Fibroblast of the aortic adventitia (primary cell): ENCODE measurements at places on chromosomes 6 and 20. TPM values are rescaled to one million over a fixed set of nuclear protein-coding genes. Genes with fewer than 3 reads are reported as not detected.
A peak's percentile ranks its signal among the peaks of the same experiment; 100 is the strongest.

GRCh38 chr6:133203344-133203697, 37.8 kb upstream of the EYA4 start:
- no peak for DNase-seq

- DNase-seq, result no peak
Measured at GRCh38 chr6:33192105-33192646, at the start of gene COL11A2. Gene COL11A2, minus strand, starts transcription at chr6:33192467. Its CDS starts 227 bp downstream, at chr6:33192240.

DNA sequence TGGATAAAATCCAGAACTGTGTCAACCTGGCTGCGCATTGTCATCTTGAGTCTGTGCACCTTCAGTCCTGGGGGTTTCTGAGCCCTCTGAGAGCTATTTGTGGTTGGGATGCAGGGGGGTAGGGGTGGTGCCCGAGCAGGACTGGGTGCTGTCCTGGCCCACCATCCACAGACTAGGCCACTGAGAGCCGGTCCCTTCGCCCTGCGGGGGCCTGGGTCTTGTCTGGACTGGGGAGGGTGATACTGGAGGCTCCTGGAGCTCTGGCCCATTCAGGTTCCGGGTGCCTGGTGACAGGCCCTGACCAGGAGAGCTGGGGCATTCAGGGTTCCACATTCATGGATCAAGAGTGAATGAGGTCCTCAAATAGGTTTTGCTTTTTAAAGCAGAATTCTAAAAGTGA, 20.9 kb downstream of the SPDEF start:
- no peak for DNase-seq

DNA sequence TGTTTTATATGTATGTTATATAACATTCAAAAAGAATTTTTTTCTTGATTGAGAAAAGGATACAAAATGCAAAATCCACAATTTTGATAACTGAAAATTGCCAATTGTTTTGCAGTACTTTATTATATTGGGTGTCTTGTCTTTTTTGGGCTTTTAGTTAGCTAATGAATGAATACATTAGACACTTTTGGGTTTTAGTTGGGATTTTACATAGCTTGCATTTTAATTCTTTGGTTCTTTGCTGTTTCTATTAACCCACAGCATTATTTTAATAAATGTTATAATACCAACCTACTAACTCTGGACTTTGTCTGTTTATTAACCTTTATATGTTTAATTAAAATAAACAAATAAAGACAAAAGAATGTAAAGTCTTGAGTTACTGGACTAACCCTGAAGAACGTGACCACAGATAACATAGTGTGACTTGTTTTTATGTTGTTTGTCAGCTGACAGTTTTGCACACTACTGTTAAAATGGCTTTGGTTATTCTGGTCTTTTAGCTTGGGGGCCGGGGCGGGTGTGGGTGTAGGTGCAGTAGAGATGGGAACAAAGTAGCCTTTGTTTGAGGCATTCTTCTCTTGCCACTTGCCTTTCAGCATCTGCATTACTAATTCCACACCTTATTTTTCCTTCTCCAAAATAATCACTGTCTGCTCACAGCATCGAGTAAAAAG, 159.1 kb downstream of the QKI start:
- DNase-seq, result no peak

SLC17A5 gene
- 13.8 and 38.2 TPM in 2 replicates for total RNA-seq

FOXS1 gene
- total RNA-seq, result 2.3 TPM in 1 of 2 replicates, not detected in the other

LRRN4 gene
- 0.09 TPM in 1 of 2 replicates, not detected in the other for total RNA-seq

- DNase-seq, result no peak
Measured at GRCh38 chr6:41558033-41558807, 12.0 kb downstream of the FOXP4 start.

- DNase-seq, result no peak
Measured at GRCh38 chr6:168852376-168852884, 401.2 kb downstream of the THBS2 start.

- no peak for DNase-seq
Measured at GRCh38 chr6:89590133-89590532, 48.4 kb downstream of the LYRM2 start.

DNA sequence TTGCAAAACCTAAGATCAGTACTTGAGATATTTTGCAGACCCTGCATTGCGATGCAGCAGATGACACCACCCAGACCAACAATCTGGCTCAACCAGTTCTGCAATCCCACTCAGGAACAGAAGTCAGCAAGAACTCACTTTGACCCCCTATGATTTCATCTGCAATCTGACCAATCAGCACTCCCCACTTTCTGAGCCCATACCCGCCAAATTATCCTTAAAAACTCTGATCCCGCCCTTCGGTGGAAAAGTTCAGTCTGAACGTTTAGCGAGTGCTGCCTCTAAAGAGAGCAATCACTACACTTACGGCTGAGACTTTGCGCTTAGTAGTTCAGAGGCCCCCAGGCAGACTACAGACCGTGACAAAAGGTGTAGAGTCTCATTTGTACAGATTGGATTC, 17.3 kb upstream of the KIAA1586 start:
- no peak for DNase-seq

TPD52L1 gene
- total RNA-seq, result 20.8 and 21.7 TPM in 2 replicates

- no peak for DNase-seq
Measured at GRCh38 chr6:46190889-46191288, 20.1 kb upstream of the ENPP5 start.

SLPI gene
- 0.63 and 12.9 TPM in 2 replicates for total RNA-seq

DNA sequence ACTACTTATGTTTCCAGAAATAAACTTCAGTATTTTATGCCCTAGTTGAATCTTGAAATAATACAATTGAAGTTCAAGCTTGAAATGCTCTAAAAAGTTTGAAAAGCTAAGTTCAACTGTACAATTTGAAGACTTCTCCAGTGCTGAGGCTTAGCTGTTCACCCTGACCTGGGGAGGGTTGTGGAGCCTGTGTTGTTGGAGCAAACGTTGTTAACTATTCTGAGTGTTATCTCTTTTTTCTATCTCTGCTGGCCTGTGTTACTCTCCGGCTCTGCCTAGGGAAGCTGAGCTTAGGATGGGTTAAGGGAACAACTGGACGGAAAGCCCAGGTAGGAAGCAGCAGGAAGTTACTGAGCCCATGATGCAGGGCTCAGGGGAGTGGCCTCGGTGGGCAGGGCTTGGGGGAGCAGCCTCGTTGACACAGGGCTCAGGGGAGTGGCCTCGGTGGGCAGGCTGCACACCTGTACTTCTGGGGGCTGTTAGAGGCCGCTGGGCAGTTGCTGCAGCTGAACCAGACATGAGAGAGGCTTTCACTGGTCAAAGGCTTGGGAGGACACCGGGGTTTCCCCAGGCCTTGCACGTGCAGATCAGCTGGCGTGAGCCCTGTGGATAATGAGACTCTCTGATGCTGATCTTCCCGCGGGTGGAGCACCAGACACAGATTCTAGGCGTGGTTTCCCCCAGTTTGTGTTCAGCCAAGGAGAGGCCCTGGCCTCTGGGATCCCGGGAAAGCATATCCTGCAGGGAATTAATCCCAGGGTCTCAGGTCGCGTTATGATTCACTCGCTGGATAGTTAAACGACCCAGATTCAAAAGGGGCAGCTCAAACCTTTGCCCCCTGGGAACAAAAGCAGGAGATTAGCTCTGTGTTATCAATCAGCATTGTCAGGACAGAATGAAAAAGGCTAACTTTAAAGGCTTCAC, 58.9 kb downstream of the ERMARD start:
- no peak for DNase-seq

COL19A1 gene
- under 0.01 and 0.09 TPM in 2 replicates for total RNA-seq

GRCh38 chr20:24630486-24631172, 161.2 kb downstream of the SYNDIG1 start:
- DNase-seq, result no peak

DNA sequence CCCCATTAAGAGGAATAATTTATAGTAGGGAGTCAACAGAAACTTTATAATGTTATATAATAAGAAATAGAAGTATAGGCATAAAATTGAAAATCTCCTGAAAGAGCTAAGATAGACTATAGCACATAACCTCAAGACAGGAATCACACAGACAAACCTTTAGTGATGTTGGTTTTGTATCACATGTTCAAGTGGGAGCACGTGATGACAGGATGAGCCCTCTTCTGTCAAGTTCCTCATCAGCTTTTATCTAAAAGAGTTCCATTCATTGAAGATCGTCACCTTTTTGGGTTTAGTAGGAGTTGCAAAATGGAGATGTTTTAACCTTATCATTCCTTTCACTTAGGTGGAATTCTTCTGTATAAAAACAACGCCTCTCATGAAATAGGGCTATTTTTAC, 127.0 kb downstream of the MCHR2 start:
- no peak for DNase-seq

SEMG1 gene
- not detected in 2 replicates for total RNA-seq

- DNase-seq, result peak; percentile 33
Measured at GRCh38 chr20:35091816-35092523, 637 bp downstream of the TRPC4AP start.

DNA sequence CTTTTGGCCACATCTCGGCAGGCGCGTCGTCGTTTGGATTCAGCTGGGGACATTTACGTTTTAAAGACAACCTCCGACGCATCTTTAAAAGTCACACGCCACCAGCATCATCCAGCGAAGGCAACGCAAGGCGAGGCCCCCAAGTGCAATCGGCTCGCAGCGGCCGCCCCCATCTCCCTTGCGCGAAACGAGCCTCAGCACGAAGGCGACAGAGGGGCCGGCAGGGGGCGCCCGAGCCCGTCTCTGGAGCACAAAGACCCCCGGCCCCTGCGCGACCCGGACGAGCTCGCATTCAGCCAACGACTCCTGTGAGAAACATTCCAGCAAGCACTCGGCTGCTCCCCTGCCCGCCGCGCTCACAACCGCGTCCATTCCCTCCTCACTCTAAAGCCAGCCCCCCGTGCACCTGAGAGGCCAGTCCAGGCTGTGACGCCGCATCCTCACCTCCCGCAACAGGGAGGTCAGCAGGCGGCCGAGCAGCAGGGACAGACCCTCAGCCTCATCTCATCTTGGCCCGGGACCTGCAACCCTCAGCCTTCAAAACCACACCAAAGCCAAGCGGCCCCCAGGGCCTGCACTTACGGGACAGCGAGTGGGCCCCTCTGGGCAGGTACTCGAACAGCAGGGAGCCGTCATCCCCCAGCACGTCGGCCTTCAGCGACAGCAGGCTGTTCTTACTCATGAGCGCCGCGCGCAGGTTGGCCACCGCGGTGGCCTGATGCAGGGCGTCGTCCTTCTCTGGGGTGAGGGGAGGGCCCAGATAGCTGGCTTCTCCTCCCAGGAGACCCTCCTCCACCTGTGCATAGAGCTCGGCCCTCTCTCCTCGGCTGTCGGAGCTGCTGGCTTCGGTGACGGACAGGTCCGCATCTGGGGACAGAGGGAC, 35.8 kb downstream of the SLC2A4RG start:
- peak; percentile 34 for DNase-seq

ULBP2 gene
- total RNA-seq, result 2.5 and 3.3 TPM in 2 replicates

DNA sequence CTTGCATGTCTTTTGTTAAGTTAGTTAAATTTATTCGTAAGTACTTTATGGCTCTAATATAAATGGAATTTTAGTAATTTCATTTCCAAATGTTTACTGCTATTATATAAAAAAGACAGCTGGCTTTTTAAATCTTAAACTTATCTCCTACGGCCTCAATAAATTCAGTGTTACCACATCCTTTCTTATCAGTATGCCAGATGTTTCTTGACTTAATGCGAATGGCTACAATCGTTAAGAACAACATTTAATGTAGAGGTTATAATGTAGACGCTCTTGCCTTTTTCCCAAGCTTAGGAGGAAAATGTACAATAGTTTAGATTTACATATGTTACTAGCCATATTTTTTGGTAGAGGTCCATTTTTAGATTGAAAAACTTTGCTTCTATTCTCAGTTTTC, 659.4 kb downstream of the TENT5A start:
- no peak for DNase-seq

MAP1LC3A gene
- 15.8 and 20.2 TPM in 2 replicates for total RNA-seq

- no peak for DNase-seq
Measured at GRCh38 chr6:135056632-135057031, 2.0 kb upstream of the HBS1L start.

DNA sequence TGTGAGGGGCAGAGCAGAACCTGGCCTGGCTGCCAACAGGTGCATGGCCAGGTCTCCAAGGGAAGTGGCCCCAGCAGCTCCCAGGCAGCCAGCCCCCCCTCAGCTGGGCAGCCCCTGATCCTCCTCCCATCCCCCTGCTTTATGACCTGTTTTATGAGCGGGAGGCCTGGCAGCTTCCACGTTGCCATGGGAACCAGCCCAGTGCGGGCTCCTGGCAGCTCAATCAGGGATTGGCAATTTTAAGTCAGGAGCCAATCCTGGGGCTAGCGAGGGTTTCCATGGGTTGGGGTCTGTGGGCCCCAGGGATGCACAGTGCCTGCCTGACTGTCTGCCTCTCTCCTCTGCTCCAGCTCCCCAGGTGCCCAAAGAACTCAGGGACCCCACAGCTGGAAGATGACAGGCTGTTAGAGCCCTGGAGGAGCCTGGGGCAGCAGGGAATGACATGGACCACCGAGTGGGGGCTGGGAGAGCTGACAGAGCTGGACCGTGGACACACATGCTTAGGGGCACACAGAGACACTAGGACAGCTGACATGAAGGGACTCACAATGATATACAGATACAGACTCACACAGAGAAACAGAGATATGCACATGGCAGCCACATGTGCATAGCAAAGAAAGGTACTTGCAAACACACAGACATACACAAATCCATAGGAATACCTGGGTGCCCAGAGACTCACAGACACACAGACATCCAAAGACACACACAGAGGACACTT, 56.5 kb upstream of the SIRPA start:
- no peak for DNase-seq

CALHM4 gene
- total RNA-seq, result not detected in 2 replicates

CD40 gene
- total RNA-seq, result 0.45 and 1.5 TPM in 2 replicates

XKR7 gene
- total RNA-seq, result not detected in 2 replicates

SLC22A1 gene
- 0.09 and 5.8 TPM in 2 replicates for total RNA-seq

GRCh38 chr20:57478176-57478575, 46.8 kb downstream of the CTCFL start:
- DNase-seq, result no peak

DNA sequence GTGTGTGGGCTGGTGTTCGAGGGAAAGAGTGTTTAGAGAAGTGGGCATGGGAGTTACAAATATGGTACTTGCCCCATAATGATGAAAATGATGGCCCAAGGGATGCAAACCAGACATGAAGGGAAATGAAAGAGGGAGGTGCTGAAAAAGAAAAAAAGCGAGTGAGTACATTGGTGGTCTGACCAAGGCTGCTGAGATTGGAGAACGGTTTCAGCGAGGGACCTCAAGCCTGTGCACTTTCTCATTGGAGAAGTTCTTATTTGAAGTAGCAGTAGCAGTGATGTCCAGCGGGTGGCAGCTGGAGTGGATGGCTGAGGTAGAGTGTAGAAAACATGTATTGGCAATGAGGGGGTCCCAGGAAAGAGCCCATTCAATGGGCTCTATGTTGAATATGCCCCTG, 54.8 kb downstream of the TNFAIP3 start:
- DNase-seq, result no peak

KCNG1 gene
- 3.0 and 13.3 TPM in 2 replicates for total RNA-seq

DNA sequence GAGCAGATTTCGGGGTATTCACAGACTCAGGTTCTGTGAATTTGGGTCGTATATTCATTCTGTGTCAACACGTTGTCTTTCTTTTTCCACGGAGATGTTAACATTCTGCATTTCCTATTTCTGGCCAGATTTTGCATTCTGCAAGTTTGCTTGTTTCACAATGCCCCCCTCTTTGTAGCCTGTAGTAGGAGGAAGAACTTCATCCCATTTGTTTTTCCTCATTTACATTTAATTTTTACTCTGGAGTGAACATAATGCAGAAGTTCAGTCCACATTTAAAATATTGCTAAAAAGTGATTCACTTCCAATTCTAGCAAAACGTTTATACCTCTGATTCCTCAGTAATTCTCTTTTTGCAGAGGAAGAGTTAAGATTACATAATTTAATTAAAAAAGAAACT, 12.9 kb downstream of the TAGAP start:
- no peak for DNase-seq

- DNase-seq, result no peak
Measured at GRCh38 chr6:39074486-39074885, 25.9 kb downstream of the GLP1R start.
